Stimulated activated CD4-positive, alpha-beta T cell treated with anti-CD3 and anti-CD28 coated beads, Interleukin-12 subunit alpha, Interleukin-12 subunit beta, amount 100 ng/mL, for 24 hours (primary cell): ENCODE measurements at places on chromosomes 6 and 20.

- DNase-seq, result no peak
Observed at GRCh38 chr6:19472153-19472552, 365.0 kb upstream of the ID4 start.

DNA sequence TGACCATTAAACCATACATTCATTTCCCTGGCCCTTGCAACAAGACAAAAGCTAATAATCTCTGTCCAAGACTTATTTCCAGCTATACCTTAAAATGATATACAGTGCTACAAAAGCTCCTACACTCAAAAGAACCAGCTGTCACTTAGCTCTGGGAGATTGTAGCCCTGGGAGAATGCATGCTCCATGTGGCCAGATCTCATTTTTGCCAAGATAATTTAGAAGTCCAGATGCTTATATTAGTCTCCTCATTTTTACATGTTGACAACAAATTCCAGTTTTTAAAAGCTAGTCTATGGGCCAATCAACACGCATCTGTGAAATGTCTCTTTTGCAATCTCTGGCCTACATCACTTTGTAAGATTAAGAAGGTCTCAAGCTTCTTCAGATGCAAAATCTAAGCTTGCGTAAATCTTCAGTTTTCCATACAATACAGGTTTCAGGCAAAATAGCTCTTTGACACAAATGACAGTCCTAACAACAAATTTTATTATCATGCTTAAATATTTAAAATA is 27.1 kb downstream of the TASP1 start:
- DNase-seq, result no peak

GRCh38 chr6:47096211-47096895 is 54.2 kb upstream of the ADGRF1 start:
- no peak for DNase-seq

DNA sequence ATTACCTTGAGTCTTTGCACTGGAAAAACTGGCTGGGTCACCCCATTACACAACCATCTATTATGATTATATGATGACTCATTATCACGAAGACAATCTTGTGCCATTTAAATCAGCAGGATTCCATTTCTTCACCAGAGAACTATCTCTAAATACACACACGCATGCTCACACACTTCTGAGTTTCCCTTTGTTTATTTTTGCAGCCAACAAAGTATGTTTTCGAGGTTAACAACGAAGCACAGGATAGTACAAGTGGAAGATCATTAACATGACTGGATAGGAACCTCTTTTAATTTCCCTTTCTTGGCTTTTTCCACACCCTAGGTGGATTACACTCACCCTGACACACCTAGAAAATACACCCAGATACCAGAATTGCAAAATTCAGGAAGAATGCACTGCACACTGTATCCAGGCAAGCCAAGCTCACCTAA is 18.9 kb downstream of the PERP start:
- DNase-seq, result no peak

GRCh38 chr6:129542705-129543104 is 167.3 kb downstream of the ARHGAP18 start:
- no peak for DNase-seq

- DNase-seq, result no peak
Observed at GRCh38 chr6:33926451-33926850, 122.6 kb upstream of the MLN start.

- no peak for DNase-seq
Observed at GRCh38 chr20:54199283-54199682, 8.6 kb upstream of the PFDN4 start.

DNA sequence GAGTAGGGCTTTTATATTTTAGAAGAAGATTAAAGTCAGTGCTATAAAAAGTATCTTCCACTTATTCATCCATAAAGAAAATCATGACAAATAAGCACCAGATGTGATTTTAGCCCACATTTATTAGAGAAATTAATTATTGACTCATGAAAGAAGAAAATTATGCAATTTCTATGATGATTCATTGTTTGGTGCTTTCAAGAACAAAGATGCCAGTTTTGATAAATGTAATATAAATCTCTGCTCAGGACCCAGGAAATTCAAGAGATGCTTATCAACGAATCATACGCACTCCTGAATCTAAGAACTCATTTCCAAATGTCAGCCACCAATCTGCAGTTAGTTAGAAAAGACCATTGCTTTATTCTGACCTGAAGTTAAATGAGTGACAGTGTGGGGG is 211.4 kb downstream of the ARHGAP18 start:
- no peak for DNase-seq

GRCh38 chr6:5518936-5519491 is 257.7 kb downstream of the FARS2 start:
- DNase-seq, result no peak

- no peak for DNase-seq
Observed at GRCh38 chr6:110068592-110068967, 90.5 kb downstream of the GPR6 start.

DNA sequence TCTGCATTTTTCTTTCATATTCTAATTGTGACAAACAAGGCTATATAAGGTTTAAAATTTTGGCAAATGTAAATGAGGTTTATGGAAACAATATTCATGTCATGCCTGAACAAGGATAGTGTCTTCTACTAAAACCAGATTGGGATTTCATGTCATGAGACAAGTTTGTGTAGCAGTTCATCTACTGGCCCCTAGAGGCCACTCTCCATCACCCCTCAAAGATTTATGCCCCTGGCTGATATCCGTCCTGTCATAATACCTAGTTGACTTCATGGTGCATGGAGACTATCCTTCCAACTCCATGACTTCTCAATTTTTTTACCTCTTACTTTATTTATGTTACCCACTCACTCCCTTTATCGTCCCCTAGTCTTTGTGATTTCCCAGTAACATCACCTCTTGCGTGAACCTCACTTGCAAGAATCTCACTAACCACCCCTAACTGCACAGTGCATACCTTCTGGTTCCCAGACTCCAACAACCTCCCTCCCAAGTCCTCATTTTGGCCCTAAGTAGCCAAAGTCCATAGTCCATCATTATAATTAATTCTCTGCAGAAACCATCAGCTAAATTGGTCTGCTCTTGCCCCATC is 179.8 kb downstream of the TASP1 start:
- no peak for DNase-seq

GRCh38 chr6:424741-425417 is 33.3 kb downstream of the IRF4 start:
- no peak for DNase-seq

DNA sequence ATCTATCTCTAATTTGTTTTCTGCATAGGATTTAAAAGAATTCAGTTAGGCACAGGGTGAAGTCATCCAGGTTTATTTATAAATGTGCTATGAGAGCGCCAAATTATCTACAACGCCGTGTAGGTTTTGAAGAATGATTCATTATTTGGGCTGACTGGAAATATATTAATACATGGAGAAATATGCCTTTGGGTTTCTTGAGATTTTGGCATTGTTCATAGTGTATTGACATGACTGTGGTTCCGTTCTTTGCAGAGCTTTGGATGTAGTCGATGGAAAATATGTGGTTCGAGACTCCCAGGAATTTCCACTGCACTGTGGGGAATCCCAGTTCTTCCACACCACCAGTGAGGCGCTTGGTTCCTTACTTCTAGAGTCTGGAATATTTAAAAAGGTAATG is 90.9 kb downstream of the CRYBG1 start:
- DNase-seq, result no peak

GRCh38 chr20:1568163-1568490 is 10.6 kb upstream of the SIRPD start:
- no peak for DNase-seq

GRCh38 chr20:17295151-17295726 is 68.4 kb downstream of the PCSK2 start:
- no peak for DNase-seq

DNA sequence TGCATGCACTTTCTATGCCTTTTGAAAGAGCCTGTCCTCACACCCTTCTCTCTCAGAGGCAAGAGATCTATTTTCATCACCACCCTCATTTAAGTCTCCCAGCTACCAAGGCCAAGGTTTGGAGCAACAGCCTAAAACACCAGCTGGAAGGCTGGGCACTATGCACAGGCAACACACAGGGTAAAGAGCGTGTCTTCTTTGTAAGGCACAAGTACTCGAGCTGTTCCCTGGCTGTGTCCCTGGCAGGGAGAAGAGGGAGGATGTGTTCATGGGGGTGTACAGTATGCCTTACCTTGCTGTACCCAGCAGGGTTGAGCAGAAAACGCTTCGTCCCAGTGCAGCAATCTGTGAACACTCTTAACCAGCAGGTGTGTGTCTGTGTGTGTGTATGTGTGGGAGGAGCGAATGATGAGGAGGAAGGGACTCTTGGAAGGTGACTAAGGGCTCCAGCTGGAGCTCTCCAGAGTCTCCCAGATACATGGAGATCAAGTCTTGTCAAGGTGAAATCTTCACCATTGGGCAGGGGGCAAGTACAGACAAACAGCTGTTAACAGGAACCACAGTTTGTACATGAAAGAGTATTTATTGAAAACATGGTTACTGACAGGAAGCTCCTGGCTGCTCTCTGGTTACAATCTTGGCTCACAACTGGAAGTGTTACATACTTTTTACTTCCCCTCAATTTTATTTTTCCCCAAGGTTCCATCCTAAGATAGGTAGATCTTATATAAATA is 40.8 kb downstream of the ELMO2 start:
- DNase-seq, result no peak

DNA sequence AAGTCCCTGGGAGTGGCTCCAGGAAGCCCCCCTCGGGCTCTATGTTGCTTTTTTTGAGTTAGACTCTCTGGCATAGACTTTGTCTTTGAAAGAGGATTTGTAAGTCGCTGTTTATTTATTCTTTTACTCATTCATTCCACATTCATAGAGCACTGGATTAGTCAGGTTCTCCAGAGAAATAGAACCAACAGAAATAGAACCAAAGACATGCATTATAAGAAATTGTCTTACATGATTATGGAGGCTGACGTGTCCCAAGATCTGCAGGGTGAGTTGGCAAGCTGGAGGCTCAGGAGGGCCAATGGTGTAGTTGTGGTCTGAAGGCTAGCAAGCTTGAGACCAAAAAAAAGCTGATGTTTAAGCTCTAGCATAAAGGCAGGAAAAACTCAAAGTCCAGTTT is 98.3 kb upstream of the CHD6 start:
- no peak for DNase-seq

DNA sequence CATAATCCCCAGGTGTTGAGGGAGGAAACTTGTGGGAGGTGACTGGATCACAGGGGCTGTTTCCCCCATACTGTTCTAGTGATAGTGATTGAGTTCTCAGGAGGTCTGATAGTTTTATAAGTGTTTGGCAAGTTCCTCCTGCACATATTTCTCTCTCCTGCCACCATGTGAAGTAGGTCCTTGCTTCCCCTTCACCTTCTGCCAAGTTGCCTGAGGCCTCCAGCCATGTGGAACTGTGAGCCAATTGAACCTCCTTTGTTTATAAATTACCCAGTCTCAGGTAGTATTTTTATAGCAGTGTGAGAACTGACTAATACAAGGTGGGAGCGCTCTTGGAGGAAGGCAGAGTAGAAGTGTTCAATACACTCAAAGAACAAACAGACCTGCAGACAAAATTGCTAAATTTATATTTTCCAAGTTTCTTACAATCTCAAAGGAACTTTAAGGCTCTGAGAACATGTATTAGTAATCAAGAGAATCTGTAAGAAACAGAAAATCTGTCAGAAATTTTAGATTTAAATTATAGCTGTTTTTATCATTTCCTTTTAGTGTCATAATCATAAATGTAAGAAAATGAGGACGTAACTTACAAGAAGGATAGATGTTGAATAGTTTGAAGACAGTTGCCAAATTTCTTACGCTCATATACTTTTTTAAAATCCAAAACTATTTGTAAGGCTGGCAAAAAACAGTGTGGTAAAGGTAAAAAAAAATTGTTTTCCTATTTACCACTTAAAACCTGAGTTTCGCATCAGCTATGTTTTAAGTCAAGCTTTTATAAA is 77.7 kb downstream of the ASCC3 start:
- no peak for DNase-seq

DNA sequence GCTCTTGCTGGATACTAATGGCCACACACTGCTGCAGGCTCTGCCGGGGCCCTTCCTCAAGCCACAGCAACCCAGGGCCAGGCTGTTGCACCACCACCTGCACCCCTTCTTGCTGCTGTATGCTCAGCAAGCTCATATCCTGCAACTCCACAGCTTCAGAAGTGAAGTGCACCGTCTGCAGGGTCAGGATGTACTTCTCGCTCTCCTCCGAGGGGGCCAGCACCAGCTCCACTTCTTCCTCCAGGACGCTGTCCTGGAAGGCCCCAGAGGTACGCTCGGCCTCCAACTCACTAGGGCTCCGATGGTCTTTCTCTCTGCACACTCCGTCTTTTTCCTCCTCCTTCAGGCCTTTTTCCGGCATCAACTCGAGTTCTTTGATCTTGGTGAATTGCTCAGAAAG is 1.2 kb downstream of the CTCFL start:
- DNase-seq, result no peak

DNA sequence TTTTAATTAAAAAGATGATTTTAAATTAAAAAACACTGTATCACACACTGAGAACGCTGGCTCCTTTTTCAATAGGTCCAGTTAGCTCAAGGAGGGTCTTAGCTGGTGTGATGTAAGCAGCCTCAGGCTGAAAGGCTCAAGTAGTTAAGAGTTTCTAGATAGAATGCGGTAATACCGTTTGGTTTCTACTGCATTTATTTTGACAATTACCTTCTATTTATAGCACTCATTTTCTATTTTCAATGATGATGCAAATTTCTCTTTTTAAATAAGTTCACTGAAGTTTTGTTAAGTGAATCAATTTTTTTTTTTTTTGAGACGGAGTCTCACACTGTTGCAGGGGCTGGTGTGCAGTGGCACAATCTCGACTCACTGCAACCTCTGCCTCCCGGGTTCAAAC is 87.1 kb downstream of the PREX1 start:
- DNase-seq, result no peak

- no peak for DNase-seq
Observed at GRCh38 chr6:149093643-149094042, 223.9 kb upstream of the TAB2 start.

- DNase-seq, result no peak
Observed at GRCh38 chr6:147891671-147892070, 383.2 kb downstream of the SAMD5 start.

DNA sequence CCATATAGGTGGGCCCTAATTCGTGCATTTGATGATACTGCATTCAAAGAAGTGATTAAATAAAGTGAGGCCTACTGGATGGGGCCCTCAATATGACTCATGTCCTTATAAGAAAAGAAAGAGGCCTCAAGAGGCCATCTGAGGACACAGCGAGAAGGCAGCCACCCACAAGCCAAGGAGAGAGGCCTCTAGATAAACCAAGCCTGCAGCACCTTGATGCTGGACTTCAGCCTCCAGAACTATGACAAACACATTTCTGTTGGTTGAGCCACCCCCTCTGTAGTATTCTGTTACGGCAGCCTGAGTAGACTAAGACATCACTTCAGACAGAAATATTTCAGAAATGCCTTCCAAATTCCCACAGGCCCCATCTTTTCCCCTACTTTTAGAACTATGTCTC is 82.5 kb upstream of the PLEKHG1 start:
- no peak for DNase-seq

DNA sequence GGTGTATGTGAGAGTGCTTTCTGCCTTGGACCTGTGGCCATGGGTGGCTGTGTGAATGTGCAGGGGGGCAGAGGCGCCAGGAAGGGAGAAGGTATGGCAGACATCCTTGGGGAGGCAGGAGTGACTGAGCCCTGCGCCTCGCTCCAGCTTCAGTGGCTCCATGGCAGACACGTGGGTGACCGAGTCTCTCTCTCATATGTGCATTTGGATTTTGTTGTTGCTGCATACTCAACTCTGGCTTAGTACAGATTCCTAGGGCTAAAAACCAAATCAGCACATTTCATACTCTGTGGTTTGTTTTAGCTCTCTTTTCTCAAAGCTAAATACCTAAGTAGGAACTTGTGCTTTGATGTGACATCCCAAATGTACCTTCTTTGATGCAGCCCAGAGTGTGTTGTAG is 97.6 kb downstream of the DTD1 start:
- no peak for DNase-seq
